ENCODE measurements at places on chromosomes 6 and 20.

- DNase-seq = no peak
Measured at GRCh38 chr6:167329014-167329413, 4.1 kb downstream of the TTLL2 start.

DNA sequence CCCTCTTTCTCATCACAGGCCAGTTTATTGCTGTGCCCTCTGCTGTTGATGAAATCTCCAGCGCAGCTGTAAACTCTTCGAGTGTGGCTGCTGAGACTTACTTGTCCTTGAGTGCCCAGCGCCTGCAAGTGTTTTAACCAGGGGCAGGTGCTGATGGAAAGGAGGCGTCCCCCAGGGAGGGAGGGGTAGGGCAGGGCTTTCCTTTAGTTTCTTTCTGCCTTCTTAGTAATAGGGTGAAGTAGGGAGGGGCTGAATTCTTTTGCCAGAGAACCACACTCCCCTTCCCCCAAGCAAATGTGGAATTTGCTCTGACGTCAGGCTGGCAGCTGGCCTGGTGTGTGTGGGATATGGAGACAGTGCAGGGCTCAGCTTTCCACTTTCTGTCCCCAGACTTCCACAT is 61.2 kb downstream of the IGF2R start:
- peak; percentile 80 for DNase-seq

DNA sequence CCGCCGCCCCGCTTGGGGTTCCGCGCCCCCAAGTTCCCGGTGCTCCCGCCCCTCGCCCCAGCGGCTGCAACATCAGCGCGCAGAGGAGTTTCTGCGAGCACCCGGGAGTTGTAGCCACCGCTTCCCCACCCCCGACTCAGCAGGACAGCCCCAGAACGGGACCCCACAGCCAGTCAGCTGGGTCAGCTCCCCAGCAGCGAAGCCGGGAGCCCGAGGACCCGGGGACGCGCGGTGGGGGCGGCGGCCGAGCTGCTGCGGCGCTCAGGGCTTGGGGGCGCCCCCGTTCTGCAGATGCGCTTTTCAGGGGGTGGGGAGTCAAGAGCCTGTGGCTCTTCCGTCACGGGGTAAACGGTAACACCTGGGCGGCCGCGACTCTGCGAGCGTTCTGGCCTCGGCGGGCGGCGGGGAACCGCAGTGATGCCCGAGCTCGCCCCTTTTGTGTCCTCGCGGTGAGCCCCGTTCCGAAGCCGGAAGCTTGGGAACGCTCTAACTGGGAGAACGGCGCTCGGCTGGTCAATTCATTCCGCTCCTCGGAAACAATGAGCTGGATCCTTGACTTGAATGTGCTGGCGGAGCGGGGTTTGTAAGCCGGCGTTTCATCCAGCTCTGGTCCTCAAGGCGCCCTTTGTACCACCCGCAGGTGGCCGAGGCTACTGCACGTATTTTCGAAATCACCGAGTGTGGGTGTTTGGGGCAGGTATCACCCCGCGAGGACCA is 774 bp downstream of the PLEKHG1 start:
- DNase-seq = no peak

GRCh38 chr20:61788343-61788742 is 277.3 kb downstream of the TAF4 start:
- DNase-seq = no peak

Data from SHP77 treated with DMSO at 0.1 percent for 48 hours (cell line).